PC-3 (cell line): ENCODE measurements at places on chromosomes 7 and 10.

- DNase-seq = no peak
These were observed 123.5 kb upstream of the SHH start for GRCh38 chr7:155935726-155936125.

- DNase-seq = no peak
These were observed 33.8 kb upstream of the LOXL4 start for GRCh38 chr10:98301664-98302319.

- peak; percentile 55 for DNase-seq
These were observed 12.5 kb downstream of the STAG3 start for GRCh38 chr7:100190048-100190711.

DNA sequence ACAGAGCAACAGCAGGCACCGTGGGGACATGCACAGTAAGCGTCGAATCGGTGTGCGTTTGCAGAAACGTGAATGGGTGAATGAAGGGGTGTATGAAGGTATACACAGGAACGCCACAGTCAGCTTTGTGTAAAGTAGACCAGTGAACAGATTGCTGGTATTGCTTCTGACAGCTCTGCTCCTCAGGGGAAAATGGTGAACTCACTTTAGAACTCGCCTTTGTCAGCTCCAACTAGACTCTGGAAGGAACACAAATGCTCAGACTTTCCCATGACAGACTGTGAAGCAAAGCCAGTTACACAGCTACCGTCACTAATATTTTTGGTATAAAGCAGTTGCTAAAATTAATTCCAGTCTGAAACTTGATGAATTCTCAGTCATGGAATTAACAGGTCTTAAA lies 78.9 kb downstream of the CUX1 start:
- DNase-seq = no peak

- peak; percentile 18 for DNase-seq
These were observed 259.1 kb upstream of the MKLN1 start for GRCh38 chr7:131068604-131069021.

GRCh38 chr10:121608469-121609190 lies 10.4 kb upstream of the FGFR2 start:
- DNase-seq = peak; percentile 48

DNA sequence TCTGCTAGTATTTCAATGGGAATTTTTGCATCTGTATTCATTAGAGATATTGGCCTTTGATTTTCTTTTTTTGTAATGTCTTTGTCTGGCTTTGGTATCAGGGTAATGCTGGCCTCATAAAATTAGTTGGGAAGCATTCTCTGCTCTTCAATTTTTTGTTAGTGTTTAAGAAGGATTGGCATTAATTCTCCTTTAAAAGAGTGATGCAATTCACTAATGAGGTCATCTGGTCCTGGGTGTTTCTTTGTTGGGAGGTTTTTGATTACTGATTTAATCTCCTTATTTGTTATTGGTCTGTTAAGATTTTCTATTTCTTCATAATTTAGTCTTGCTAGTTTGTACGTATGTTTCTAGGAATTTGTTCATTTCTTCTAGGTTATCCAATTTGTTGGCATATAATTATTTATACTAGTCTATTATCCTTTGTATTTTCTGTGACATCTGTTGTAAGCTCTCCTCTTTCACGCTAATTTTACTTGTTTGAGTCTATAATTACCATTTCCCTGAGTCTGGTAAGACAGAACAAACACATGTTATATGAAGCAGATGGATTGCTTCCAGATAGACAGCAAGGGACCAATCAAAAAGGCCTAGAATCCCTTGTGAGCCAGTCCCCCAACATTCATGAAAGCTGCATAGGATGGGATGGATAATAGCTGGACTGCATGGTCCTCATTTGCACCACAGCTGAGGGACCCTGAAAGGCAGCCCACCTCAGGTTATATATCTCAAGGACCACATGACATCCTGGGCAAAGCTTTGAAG lies 54.4 kb downstream of the MTPAP start:
- DNase-seq = no peak

GRCh38 chr10:8158193-8159071 lies 103.9 kb downstream of the GATA3 start:
- peak; percentile 88 for DNase-seq

DNA sequence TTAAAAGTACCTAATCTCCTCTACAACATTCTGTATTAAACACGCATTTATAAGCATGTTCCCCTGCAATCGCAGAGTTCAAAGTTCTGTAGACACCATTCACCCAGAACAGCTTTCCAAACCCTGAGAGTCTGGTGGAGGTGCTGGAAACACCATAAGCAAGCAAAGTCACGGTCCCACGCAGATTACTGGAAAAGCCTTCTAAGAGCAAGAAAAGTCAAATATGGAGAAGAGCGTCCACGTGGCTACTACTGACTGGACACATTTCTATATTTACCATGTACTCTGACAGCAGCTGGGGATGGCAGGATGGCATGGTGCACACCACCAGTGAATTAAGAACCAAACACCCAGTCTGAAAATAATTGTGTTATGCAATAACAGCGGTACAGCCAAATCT lies 97.7 kb downstream of the PARD3 start:
- DNase-seq = no peak

- no peak for DNase-seq
These were observed 47.3 kb downstream of the NPVF start for GRCh38 chr7:25180946-25181345.

DNA sequence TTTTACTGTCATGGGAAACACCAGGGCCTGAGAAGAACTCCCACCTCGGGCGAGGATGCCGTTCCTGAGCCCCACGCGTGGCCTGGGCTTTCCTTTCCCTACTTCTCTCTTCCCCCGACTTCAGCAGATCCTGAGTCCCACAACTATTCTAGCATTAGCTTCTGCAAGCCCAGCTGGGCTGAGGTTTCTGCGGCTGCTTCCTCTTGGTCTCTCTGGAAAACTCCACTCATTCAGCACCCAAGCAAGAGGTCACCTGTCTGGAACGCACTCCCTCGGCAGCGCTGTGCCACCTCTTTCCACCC lies 761 bp upstream of the DOCK1 start:
- DNase-seq = no peak

DNA sequence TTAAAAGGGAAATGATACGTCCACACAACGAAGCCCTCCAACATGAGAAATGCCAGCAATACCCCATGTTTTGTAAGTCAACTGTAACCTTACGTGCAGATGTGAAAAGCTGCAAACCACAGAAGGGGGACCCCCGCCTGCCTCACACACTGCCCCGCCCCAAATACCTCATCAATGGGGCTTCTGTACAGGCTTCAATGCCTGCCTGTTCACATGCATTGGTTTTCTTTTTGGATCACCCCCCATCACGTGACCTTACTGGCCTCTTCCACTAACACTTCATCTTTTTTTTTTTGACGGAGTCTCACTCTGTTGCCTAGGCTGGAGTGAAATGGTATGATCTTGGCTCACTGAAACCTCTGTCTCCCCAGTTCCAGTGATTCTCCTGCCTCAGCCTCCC lies 224.0 kb downstream of the TNS3 start:
- DNase-seq = no peak

DNA sequence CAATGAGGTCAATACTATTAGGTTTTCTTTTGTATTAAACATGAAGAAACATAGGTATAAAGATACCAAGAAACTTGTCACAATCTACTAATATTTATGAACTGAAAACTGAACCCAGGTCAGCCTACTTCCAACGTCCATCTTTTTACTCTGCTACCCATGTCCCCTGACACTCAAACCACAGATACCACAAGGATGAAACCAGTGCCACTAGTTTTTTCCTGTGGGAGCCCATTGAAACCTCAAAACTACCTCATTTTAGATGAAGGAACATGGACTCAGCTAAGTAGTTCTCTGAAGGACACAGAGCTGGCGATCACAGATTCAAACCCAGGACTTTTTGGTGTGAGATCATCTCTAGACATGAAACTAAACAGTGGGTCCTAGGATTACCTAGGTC lies 6.8 kb downstream of the TET1 start:
- DNase-seq = no peak

- DNase-seq = no peak
These were observed 121.9 kb downstream of the PAXIP1 start for GRCh38 chr7:154881026-154881425.

DNA sequence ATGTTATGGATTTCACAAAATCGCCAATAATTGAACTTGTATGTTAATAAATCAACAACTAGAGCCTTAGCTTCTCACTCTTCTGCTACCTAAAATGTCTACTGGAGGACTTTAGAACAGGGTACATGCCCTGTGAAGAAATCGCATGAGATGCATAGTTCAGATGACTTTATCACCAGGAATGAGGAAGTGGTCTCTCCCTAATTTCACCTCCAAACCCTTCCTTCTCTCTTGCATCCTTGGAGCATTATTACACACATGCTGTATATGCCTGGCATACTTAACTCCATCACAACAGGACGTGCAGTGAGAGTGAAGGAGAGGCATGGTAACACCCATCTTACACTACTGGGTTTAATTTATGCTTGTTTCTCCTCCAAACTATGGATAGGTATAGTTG lies 27.8 kb downstream of the RHEB start:
- DNase-seq = peak; percentile 86

DNA sequence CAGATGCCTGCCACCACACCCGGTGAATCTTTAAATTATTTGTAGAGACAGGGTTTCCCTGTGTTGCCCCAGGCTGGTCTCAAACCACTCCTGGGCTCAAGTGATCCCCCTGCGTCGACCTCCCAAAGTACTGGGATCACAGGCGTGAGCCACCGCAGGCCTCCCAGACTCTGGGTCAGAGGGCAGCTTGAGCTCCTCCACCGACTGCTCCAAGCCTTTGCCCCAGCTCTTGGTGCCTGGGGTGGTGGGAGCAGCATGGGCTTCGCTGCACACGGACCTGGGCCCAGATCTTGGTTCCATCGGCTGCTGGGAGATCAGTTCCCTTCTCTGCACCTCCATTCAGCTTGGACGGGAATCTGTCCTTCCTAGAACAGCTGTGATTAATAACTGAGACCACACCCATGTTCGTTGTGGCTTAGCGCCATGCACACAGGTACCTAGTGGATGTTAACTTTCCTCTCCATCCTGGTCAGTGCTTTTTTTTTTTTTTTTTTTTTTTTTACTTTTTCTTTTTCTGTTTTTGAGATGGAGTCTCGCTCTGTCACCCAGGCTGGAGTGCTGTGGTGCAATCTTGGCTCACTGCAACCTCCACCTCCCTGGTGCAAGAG lies 125.3 kb downstream of the CUX1 start:
- DNase-seq = peak; percentile 74

DNA sequence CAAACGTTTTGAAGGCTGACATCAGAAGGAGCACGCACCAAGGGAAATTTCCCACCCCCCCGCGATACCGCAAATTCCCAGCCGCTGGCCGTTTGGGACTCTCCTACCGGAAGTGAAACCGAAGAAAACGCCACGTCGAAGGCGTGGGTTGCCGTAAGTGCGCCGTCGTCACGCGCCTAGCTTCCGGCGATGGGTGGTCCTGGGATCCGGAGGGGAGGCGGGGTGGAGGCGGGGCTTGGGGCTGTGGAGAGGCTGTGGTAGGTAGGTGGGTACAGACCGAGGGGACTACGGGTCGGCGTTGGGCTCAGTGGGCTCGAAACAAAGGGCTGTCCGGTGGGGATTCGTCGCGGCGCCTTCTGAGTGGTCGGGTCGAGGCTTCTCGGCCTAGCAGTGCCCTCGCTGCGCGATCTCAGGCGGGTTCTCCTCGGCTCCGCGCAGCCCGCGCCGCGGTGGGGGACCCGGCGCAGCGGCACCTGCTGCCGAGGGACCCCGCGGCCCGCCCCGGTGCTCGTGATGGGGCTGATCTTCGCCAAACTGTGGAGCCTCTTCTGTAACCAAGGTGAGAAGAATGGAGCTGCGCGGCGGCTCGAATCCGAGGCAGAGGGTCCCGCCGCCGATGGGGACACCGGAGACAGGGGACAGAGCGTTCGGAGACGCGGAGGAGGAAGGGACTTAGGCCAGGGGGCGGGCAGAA lies at the start of gene ARL5B:
Gene ARL5B, plus strand, starts transcription at position 307 of the 694 bp plus-strand sequence. Its CDS starts 207 bp downstream, at position 514.
- peak; percentile 92 for DNase-seq

DNA sequence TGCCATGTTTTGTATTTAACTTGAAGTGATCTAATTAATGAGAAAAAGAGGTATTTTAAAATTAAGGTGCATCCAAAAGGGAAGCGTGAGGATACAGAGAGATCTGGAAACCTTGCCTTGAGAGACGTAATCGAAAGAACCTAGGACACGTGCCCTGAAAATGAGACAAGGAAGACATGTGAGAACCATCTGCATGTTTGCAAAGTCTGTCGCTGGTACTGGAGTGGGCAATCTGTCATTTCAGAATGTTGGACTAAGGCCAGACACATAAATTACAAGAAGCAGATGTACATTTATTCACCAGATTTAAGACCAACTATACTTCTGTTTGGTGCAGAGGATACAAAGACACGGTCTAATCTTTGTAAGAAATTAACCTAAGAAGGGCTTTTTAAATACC lies 9.2 kb downstream of the AGR2 start:
- DNase-seq = no peak

GRCh38 chr10:62978482-62978881 lies 154.6 kb upstream of the NRBF2 start:
- peak; percentile 38 for DNase-seq

- DNase-seq = no peak
These were observed 7.9 kb downstream of the PRPF18 start for GRCh38 chr10:13594641-13595040.

GRCh38 chr7:3951316-3952055 lies 650.4 kb downstream of the SDK1 start:
- no peak for DNase-seq

DNA sequence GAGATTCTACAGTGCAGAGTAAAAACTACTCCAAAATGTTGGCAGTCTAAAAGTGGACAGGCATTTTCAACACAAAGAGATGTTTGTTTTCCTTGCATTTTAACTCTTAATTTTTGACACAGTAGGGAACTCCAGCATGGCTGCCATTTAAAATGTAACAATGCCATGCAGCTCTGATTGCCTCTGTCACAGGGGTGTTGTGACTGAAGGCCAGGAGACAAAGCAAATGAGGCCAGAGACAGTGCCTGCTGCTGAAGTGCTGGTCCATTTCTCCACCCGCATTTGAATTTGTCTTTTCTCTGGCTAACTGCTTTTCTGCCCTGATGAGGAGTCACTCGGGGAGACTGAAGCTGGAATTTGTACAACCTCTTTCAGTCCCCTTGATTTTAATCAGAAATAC lies 710.6 kb upstream of the GALNT17 start:
- no peak for DNase-seq

- DNase-seq = no peak
These were observed 217.5 kb downstream of the MACC1 start for GRCh38 chr7:19999681-20000080.
